ENCODE measurements at places on chromosomes 3 and 15.
A peak's percentile ranks its signal among the peaks of the same experiment; 100 is the strongest.

DNA sequence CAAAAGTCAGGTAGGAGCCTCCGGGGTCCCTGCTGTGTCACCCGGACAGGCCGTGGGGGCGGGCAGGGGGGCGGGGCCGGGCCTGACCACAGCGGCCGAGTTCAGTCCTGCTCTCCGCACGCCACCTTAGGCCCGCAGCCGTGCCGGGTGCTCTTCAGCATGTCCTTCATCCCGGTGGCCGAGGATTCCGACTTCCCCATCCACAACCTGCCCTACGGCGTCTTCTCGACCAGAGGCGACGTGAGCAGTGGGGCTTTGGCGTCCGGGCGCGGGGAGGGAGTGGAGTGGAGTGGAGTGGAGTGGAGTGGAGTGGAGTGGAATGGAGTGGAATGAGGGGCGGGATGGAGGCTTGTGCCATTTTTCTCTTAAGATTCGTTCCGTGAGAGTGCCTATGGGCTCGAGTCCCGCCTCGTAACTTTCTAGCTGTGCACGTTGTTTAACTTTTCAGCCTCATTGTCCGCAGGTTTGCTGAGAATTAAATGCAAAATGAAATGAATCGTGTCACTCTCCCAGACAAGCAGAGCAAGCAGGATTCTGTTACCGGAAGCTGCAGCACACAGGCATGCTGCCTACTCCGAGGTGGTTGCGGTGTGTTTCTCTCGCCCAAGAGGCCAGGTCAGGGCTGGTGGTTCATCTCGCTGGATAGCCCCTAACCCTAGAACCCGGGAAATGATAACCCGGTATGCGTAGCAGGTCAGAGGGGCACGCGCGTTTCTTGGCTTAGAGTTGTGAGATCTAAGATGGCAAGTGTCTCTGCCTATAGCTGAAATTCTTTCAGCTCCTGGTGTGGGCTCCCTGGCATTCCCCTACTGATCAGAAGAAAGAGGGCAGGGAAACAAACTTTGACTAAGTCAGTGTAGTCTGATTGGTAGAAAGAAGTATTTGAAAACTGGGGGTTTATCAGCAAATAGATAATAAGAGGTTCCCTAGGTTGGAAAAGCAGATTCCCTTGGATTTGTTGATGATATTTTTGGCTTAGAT is at the start of gene FAH:
Gene FAH, plus strand, starts transcription at position 104 of the 981 bp plus-strand sequence. Its CDS starts 56 bp downstream, at position 160.
- no peak for DNase-seq

- no peak for DNase-seq
Observed at GRCh38 chr3:15309662-15310335, 22.6 kb downstream of the SH3BP5 start.

DNA sequence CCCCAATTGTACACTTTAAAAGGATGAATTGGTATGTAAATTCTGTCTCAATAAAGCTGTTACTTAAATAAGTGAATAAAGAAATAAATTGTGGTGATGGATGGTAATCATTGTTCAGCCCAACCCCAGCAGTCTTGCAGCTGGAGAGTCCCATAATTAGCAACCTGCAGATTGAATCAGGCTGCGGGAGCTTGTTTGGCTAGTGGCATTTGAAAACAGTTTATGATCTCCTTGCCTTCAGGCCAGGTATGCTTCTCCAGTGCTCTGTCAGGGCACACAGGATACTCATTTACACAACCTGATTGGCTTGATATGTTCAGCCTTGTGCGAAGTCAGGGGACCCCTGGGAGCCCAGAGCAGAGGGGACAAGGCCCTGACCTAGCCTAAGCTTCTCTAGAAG is 16.5 kb upstream of the TSEN2 start:
- DNase-seq: no peak

DNA sequence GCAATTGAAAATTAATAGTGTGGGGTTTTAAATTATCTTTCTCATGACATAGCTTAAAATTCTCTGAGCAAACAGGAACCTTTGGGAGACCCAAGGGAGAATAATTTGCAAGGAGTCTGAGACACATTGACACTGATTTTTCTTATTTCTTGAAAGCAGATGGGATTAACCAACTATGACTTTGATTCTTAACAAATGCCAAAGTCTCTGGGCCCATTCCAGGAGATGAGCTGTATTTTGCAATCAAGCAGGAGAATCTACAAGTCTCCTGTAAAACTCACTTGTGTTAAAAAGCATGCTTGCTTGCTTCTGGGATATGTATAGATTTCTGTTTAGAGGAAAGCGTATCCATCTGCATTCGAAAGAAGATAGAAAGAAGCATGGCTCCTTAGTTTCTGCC is 71.3 kb upstream of the STT3B start:
- no peak for DNase-seq

DNA sequence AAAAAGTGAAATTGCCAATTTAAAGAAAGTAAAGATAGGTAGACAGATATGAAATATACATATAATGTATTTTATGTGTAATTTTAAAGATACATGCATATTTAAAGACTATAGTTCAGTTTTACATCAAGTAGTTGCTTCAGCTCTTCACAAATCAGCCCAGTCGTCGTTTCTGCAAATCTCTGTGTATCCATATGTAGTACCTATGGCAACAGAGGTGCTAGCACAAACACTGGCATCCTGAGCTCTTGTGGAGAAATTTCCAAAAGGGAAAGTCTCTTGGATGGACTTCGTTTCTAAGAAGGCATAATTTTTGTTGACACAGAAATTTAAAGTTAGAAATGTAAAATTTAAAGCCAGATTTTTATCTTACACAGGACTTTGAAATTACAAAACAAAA is 1284.7 kb downstream of the ROBO1 start:
- no peak for DNase-seq

- DNase-seq: no peak
Observed at GRCh38 chr3:77446084-77446483, 406.2 kb downstream of the ROBO2 start.

GRCh38 chr15:47542312-47542989 is 174.9 kb upstream of the SEMA6D start:
- no peak for DNase-seq

DNA sequence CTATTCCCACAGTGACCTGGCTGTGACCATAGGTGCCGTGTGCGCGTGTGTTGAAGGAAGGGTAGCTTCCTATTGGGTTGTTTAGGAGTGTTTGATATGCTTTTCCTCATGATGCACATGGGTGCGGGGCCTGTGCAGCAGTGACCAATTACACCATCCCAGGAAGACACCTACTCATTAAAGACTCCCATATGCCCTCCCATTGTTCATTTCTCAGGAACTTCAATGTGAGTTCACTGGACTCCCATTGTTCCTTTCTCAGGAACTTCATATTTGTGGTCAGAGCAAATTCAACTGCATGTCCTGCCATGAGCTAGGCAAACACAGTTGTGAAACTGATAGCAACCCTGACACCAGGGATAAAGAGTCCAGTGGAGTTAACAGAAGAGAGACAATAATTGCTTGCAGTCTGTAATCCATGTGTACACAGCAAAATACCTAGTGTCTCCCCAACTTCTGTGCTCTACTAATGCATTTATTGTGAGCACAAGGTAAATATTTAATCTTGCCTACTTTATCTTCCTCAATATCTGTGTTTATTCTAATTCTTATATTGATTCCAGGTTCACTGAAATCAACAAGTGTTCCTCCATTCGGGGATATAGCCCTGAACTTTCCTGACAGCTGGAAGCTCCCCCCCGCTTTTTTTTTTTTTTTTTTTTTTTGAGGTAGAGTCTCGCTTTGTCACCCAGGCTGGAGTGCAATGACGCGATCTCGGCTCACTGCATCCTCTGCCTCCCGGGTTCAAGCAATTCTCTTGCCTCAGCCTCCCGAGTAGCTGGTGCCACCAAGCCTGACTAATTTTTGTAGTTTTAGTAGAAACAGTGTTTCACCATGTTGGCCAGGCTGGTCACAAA is 57.5 kb upstream of the GCNT3 start:
- DNase-seq: no peak

- DNase-seq: no peak
Observed at GRCh38 chr3:132499071-132499470, 81.8 kb downstream of the DNAJC13 start.

GRCh38 chr3:60573494-60573893 is 677.8 kb downstream of the FHIT start:
- DNase-seq: no peak

DNA sequence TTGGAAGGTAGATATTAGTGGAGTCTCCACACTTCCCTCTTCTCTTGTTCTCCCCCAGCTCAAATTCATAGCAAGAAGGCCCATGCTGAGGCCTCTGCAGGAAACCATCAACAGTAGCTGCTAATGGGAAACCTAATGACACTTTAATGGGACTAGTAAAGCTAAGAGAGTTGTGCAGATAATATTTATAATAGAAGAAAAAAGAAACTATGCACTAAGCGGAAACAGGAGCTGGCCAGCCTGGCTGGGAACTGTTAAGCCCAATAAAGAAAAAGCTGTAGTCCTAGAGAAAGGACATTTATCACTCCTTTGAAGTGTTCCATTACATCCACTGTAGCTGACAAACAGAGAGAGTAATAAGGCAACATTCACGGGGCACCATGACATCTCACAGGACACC is 229.6 kb downstream of the IGSF11 start:
- no peak for DNase-seq

GRCh38 chr15:51737522-51738305 is at the start of gene LYSMD2:
TSS of gene LYSMD2 (minus strand) at chr15:51737655. CDS start at chr15:51737622, 33 bp downstream.
- peak; percentile 10 for DNase-seq

GRCh38 chr15:67381416-67382045 is 126.9 kb downstream of the IQCH start:
- DNase-seq: no peak

DNA sequence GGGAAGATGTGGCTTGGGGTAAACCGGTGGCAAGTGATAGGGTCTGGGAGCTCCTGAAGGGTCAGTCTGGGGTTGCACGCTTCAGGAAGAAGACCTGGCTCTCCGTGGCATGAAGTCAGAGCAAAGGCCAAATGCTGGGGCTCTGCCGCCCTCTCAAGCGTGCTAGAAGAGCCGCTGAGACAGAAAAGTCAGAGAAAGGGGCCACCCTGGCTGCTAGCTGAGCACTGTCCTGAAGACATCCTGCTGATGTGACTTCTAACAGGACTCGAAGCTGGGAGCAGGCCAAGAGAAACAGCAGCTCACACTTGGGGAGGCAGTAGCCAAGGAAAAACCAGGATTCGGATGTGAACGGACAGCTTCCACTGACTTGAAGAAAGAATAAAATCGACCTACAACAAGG is 270.4 kb downstream of the OCA2 start:
- DNase-seq: no peak

- DNase-seq: peak; percentile 67
Observed at GRCh38 chr15:67968564-67968963, 85.6 kb upstream of the PIAS1 start.

DNA sequence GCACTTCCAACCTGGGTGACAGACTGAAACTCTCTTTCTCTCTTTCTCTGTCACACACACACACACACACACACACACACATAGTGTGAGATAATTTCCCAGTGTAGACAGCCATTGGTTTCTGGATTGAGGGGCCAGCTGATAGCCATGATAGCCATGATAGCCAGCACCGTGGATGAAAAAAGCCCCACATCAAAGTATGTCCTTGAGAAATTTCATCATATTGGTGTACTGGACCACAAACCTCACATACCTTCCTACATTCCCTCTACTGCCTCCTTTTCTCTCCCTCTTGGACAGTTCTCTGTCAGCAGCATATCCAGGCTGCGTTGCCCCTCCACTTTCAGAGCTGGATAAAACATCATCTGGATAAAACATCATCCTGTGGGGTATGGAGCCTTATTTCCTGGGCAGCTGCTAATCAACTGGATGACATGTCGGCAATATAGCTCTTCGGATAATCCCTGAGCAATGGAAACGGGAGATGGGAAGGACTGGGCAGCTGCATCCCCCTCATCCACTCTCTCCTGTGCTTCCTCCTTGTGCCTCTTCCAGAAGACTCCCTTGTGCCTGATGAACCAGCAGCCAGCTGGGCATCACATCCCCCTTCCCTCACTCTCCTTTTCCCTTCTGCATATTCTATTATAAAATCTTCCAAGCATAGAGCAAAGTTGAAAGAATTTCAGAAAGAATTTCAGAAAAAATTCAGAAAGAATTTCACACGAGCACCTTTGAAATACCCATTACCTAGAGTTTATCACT is 39.3 kb downstream of the GRK7 start:
- no peak for DNase-seq

DNA sequence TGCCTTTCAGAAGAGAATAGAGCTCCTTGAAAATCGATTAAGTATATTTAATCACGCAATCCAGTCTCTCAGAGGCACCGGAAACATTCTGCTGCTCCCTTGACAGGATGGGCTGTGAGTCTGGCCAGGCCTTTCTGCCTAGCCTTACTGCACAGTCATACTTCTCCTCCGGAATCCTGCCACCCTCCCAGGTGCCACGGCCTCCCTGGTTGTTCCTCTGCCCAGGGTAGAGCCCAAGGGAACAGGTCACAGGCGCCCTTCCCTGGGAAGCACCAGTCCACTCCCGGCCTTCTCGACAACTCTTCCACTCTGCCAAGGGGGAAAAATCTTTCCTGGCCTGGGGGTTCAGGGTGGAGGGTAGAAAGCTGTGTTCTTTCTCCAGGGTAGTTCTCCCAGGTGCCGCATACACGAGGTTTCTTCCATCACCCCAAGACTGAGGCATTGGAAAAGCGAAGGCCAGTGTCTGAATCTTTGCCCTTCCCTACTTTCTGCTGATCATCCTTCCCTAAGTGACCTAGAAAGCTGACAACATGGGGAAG is 17.4 kb upstream of the SYNM start:
- no peak for DNase-seq

- DNase-seq: no peak
Observed at GRCh38 chr3:30751610-30752299, 142.7 kb downstream of the GADL1 start.

GRCh38 chr3:167887096-167887495 is 151.6 kb downstream of the SERPINI1 start:
- DNase-seq: no peak

GRCh38 chr15:71091601-71092000 is 23.7 kb upstream of the THSD4 start:
- no peak for DNase-seq

DNA sequence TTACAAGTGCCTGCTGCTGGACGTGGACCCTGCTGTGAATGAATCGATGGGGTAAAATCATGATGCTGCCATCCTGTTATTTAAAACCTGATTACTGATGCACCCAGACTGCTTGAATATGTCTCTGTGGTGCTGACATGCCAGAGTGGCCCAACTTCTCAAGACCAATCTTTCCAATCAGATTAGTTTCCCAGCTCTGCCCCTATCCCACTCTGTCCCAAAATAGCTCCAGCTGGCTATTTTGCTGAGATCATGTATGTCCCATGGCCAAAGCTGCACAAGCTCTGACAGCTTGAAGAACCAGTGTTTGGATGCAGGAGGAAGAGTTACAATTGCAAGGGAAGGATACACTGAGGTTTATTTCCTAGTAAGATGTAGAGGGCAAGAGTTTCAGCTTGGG is 153.6 kb downstream of the TMEM108 start:
- peak; percentile 32 for DNase-seq

- DNase-seq: no peak
Observed at GRCh38 chr15:99016680-99017321, 9.2 kb upstream of the PGPEP1L start.

- DNase-seq: no peak
Observed at GRCh38 chr3:10974746-10975375, 17.7 kb upstream of the SLC6A1 start.

Measured in NCI-H2227 treated with DMSO at 0.1 percent for 48 hours (cell line).